ENCODE measurements at places on chromosomes 2 and 18.

GRCh38 chr2:108960006-108960405 lies 29.0 kb downstream of the EDAR start:
- no peak for DNase-seq

GRCh38 chr2:21438949-21439348 lies 315.2 kb downstream of the TDRD15 start:
- no peak for DNase-seq

- DNase-seq, result no peak
These were observed 6.7 kb upstream of the ONECUT2 start for GRCh38 chr18:57428221-57429150.

DNA sequence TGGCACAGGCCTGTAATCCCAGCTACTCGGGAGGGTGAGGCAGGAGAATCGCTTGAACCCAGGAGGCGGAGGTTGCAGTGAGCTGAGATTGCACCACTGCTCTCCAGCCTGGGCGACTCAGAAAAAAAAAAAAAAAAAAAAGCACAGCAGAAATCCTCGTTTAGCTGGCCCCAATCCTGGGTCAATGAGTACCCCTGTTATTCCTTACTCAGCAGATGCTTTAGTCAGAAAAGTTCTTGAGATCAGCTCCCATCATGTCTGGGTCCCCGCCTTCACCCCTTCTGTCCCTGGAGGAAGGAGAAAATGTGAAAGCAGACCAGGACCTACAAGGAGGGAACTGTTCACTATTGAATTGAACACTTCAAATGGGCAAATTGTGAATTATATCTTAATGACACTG lies 16.4 kb upstream of the KCNG3 start:
- DNase-seq, result no peak

- DNase-seq, result no peak
These were observed 950.3 kb downstream of the SOCS6 start for GRCh38 chr18:71238974-71239624.

DNA sequence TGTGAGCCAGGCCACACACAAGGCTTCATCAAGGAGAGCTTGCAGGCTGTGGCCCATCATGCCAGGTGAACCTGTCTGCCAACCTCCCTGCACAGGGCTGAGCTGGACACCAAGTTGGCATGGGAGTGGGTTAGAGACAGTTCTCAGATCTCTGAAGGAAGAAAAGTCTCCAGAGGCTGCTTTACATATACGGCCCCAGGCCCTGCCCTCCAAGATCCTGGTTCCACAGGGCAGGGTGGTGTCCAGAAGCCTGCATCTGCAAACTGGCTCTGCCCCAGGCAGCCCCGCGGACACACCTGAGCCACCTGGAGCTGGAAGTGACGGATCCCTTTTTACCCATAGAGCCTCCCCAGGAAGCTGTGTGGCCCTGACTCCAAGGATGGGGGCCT lies 24.2 kb upstream of the HES6 start:
- no peak for DNase-seq

DNA sequence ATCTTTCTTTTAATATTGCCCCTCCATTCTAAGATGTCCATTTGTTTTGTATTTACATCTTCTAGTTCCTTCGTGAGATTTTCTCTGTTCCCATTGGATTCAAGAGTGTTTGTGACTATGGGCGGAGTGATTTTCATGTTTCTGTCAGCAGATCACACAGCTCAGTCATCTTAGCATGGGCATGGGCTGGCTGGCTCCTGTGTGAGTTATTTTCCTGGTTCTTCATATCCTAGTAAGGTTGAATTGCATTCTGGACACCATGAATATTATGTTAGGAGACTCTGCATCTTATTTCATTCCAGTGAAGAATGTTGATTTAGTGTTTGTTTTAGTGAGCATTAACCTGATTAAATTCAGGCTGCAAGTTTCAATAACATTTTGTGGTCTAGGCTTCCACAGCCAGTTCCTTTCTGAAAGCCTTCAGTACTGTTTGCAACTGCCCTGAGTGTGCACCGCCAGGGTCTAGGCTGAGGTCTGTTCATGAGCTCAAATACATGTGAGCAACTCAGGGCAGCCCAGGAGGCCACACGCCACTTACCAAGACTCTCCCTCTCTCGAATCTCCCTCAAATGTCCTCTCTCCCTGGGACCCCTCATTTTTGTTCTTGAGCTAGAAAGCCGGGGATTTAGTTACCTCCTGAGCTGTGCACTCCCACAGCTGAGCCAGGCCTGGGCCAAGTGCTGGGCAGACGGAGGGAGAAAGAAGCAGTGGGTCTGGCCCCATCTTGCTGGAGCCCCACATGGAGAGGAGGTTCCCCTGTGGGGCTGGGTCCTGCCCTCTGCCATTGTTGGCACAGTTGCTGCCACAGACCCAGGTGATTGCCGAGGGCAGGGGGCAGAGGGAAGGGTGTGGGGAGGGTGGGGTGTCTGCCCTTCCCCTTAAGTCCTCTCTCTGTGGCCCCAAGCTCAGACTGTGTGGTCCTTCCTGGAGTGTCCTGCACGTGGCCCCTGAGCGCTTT lies 145.9 kb downstream of the RTP5 start:
- DNase-seq, result no peak

GRCh38 chr2:182319556-182320505 lies 107.0 kb downstream of the PDE1A start:
- no peak for DNase-seq

DNA sequence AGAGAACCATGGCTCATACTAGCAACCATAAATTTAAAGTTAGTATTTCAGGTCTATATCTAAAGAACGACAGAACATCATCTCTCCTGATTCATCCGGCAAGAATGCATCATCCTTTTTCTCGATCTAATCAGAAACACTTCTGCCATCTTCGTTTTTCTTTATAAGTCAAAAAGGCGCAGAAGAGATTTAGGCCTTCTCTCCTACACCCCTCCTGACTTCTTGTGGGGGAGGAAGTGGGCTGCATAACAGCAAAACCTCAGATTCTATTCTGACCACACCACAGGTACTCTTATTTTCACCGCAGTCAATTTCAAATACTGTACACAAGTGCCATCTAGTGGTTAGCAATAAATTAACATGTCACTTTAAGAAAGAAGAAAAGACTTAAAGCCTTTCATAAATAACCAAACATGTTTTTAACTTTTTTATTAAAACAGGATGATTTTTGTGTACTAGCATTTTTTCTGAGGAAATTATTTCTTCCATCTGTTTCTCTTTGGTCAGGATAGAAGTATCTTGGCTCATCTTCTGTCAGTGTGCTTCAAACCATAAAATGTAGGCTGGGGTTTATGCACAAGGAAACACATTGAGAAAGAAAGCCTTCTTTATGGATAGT lies 48.4 kb upstream of the PIK3C3 start:
- DNase-seq, result peak; percentile 64

DNA sequence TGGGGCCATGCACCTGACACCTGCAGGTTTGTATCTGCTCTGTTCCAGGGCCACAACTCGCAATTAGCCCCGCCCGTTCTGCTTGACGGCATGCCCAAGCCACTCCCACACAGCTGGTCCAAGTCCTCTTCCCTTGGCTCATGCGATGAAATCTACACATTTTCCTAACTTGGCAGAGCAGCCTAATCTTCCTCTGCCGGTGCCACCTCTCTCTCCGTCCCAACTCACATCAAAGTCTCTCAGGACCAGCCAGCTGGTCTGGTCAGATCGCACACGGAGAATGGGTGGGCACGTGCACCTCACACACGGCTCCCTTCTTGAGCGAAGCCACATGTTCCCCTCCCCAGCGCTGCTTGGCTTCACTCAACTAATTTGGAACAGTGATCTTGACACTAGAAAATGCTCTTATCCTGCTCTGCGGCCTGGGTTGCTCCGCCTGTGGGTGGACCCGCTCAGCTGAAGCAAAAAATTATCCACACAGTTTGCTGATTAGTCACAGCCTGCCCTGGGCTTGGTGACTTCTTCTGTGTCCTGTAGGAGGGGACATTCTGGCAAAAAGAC lies 176.7 kb downstream of the NRP2 start:
- no peak for DNase-seq

GRCh38 chr18:23038712-23039111 lies 96.6 kb upstream of the CABLES1 start:
- no peak for DNase-seq

- no peak for DNase-seq
These were observed 33.3 kb downstream of the CCDC85A start for GRCh38 chr2:56217106-56217505.

DNA sequence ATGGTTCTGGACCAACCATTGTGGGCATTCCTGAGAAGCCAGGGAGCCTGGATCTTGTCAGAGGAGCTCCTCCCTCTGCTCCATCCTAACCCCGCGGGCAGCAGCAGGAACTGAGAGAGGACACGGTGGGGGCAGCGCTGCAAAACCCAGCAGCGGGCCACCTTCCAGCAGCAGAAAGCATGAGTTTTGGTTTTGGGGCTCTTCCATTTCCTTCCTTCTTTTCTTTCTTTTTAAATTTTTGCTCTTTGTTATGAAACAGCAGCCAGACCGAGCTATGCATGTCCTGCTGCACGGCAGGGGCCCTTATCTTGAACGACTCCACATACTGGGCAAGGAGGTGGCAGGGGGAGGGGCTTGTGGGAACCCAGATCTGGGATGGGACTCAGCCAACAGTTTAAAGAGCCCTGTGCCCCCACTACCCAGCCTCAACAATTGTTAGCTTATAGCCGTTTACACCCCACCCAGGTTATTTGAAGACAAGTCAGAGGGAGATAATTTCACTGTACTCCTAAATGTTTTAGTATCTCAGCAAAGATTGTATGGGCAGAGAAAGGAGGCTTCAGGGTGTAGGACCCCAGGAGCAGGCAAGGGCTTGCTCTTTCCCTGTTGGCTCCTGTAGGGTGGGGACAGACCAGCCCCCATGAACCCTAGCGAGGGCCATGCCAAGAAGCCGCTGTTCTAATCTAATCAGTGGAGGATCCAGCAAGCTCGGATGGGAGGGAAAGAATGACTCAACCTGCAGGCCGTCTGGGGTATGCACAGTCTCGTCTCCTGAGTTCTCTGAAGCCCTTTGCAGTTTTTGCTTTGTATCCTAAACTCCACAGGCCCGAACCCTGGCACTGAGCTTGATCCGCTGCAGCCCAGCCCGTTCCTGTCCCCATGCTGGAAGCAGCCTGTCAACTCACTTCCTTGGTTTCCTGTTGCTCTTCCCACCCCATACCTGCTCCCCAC lies 75.3 kb downstream of the LRRFIP1 start:
- peak; percentile 54 for DNase-seq

Data from T-helper 1 cell (primary cell).